ENCODE measurements at places on chromosomes 16 and 17. TPM values are rescaled to one million over a fixed set of nuclear protein-coding genes. Genes with fewer than 3 reads are reported as not detected.

DNA sequence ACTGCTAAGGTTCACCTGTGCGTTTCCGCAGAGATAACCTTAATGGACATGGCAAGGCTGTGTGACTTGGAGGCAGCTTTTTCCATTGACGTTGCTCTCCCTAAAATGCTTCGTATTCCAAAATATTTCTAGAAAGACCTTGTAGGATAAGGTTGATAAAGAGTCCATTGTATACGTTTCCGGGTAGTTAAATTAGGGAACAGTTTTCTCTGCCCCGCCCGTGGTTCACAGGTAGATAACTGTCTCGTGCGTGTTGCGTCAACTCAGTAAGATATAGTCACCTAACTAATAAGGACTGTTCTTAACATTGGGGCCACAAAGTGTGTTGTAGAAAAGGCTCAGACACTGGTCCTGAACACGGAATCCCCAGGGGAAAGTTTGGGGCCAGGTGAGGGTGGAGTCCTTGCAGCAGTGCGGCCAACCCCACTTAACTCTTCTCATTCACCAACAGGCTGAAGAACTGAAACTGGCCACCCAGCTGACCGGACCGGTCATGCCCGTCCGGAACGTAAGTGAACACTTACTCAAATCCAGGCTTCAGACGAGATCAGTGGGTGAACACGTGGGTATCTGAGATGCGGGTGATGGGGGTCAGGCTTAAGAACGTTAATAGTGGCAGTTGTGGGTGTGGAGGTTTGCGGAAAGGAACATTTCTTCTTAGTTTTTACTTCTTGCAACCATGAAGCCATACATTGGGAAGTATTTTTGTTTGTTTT, 1.6 kb downstream of the RPL13 start:
- H3K27ac ChIP-seq = no peak overlapping the region
- peaks cover 26% of the 10 kb centered on the region for H3K4me1 ChIP-seq
- peak overlapping the region; percentile 91 for H3K4me3 ChIP-seq

- no peaks in the 10 kb centered on the region for H3K36me3 ChIP-seq
- H3K27ac ChIP-seq = no peak overlapping the region
Observed at GRCh38 chr16:48499923-48500381, 110.0 kb downstream of the N4BP1 start.

DNA sequence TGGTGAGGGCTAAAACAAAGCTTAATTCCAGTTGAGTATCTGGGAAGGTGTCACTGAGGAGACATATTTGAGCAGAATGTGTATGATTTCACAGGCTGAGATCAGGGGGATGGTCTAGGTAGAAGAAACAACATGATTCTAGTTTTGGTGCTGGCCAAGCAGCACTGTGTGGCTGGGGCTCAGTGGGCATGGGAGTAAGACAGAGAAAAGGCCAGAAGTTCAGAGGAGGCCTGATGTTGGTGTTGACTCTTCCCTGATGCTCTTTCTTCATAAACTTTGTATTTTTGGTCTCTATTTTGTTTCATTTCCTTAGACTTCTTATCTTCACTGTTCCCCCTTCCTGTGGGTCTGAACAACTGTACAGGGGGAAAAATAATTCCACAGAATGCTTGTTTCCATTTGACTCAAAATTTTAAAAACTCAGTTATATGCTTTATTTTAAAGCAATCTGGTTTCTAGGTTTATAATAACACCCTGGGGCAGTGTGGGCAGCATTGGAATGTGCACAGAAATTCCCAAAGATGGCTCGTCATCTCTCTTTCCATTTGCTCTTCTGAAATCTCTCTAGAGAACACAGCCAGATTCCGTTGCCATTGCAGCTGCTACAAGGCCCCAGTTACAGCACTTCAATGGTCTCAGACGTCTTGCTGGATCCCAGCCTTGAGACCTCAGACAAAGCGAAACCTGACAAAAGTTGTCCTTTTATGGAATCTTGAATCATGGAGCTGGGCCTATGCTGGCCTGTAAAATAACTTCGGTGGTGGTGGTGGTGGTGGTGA, 68.3 kb downstream of the SNX11 start:
- H3K4me3 ChIP-seq = no peak overlapping the region

DNA sequence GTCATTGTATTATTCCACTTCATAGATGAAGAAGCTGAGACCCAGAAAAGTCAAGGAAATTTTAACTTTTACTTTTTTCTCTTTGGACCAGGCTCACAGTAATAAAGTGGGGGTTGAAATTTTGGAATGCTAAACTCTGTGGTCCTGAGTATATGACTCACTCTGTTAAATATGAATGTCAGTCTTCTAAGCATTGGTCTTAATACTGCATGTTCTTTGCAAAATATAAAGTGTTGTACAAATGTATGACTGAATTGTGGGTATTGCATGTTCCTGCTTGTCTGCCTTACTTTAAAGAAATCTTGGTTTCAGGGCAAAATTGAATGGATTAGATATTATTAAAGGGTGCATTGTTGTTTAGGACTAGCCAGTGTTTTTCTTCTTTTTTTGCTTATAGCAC, 950.8 kb upstream of the GOT2 start:
- H3K4me3 ChIP-seq = no peak overlapping the region
- H3K27ac ChIP-seq = no peak overlapping the region
- peak; percentile 51 for DNase-seq
- H3K36me3 ChIP-seq = no peaks in the 10 kb centered on the region
- H3K27me3 ChIP-seq = no peaks in the 10 kb centered on the region

GRCh38 chr16:30775131-30775391, 11.9 kb downstream of the ZNF629 start:
- peaks cover 25% of the 10 kb centered on the region for H3K36me3 ChIP-seq
- peak overlapping the region; percentile 64 for H3K4me3 ChIP-seq
- H3K4me1 ChIP-seq = peaks cover 12% of the 10 kb centered on the region

DNA sequence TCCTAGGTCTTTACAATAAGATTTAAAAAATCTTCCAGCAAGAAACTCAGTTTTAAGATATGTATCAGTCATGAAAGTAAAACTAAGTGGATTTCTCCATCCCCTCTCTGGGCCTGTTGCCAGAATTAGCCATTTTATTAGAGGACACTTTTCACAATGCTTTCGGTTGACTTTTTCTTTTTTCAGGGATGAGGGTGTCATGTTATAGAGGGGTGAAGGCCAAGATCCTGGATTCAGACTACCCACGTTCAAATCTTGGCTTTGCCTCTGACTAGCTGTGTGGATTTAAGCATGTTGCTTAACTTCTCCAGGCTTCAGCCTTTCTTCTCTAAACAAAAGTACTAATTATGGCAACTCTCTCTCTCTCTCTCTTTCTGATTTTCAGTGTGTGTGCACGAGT, 111.7 kb upstream of the COX10 start:
- no peaks in the 10 kb centered on the region for H3K27me3 ChIP-seq
- no peak overlapping the region for H3K27ac ChIP-seq
- no peaks in the 10 kb centered on the region for H3K4me1 ChIP-seq
- peak; percentile 3 for DNase-seq
- H3K36me3 ChIP-seq = no peaks in the 10 kb centered on the region
- no peak overlapping the region for H3K4me3 ChIP-seq

MRPL27 gene
- total RNA-seq = 43.4 TPM

DNA sequence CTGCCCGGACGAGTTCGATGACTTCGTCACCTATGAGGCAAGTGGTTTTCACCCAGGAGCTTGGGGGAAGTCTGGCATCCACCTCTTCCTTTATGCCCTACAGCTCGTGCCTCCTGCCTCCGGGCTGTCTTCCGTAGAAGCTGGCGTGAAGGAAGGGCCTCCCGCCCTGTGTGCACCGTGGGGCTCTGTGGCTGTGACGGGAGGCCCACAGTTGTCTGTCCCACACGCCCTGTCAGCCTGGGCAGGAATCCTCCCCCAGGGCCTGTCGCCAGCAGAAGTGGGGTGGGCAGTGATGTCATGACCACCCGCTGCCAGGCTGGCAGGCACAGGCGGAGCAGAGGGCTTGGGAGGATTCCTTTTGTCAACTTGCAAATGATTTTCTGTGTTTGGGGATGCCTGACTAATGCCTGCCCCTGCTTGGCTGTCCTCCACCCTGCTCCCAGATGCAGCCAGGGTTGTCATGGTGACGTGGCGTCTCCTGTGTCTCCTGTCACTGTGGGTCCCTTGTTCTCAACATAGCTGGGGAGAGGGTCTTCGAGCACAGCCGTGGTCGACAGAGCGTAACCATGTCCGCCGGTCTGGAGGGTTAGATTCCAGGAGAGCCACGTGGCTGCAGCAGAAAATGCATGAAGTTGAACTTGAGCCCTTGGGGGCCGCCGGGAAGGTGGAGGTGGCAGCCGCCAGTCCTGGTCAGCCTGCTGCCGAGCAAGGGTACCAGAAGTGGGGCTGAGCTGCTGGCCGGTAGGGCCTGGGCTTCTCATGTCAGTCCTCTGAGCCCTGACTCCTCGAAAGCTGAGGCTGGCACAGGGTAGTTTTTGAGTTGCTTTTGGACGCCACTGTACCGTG, 46.1 kb downstream of the RAB11FIP3 start:
- H3K36me3 ChIP-seq = no peaks in the 10 kb centered on the region
- peak; percentile 66 for DNase-seq
- H3K4me3 ChIP-seq = no peak overlapping the region
- no peaks in the 10 kb centered on the region for H3K27me3 ChIP-seq
- no peaks in the 10 kb centered on the region for H3K4me1 ChIP-seq

GRCh38 chr17:48231995-48232959, 124.7 kb downstream of the SNX11 start:
- no peak for DNase-seq
- H3K4me1 ChIP-seq = no peaks in the 10 kb centered on the region
- H3K27me3 ChIP-seq = peaks cover 17% of the 10 kb centered on the region
- no peak overlapping the region for H3K27ac ChIP-seq

GRCh38 chr16:27795992-27796614, 246.2 kb downstream of the KATNIP start:
- H3K36me3 ChIP-seq = no peaks in the 10 kb centered on the region
- no peaks in the 10 kb centered on the region for H3K4me1 ChIP-seq
- peak; percentile 35 for DNase-seq
- H3K4me3 ChIP-seq = no peak overlapping the region

- no peaks in the 10 kb centered on the region for H3K27me3 ChIP-seq
- no peak overlapping the region for H3K4me3 ChIP-seq
- no peak for DNase-seq
- peaks cover 4% of the 10 kb centered on the region for H3K4me1 ChIP-seq
- no peak overlapping the region for H3K27ac ChIP-seq
Observed at GRCh38 chr17:78026381-78026780, 67.9 kb downstream of the TNRC6C start.

DNA sequence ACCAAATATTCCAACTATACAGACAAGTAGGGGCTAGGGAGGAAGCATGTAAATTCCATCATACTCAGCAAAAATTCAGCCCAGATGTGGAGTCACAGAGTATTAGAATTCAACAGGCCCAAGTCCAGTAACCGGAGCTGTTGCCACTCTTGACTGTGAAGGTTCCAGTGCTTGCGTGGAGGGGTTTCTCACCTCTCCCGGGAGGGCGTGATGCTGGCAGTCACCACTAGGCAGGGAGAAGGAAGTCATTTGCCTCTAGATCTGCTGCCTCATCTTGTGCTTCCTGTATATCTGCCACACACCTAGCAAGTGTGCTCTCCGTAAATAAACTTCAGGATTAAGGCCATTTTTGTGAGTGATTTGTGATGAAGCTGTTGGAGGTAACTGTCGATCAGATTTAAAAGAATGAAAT, 1.0 kb upstream of the CKLF start:
- no peaks in the 10 kb centered on the region for H3K36me3 ChIP-seq
- peak; percentile 24 for DNase-seq
- peaks cover 11% of the 10 kb centered on the region for H3K4me1 ChIP-seq
- no peak overlapping the region for H3K27ac ChIP-seq
- no peak overlapping the region for H3K4me3 ChIP-seq

GRCh38 chr16:10693889-10694288, 841 bp downstream of the TEKT5 start:
- H3K36me3 ChIP-seq = no peaks in the 10 kb centered on the region
- no peak overlapping the region for H3K4me3 ChIP-seq
- H3K4me1 ChIP-seq = no peaks in the 10 kb centered on the region
- no peaks in the 10 kb centered on the region for H3K27me3 ChIP-seq

GRCh38 chr16:51458356-51459140, 307.5 kb upstream of the SALL1 start:
- no peak overlapping the region for H3K4me3 ChIP-seq
- H3K27ac ChIP-seq = no peak overlapping the region
- no peaks in the 10 kb centered on the region for H3K36me3 ChIP-seq
- DNase-seq = peak; percentile 32
- no peaks in the 10 kb centered on the region for H3K4me1 ChIP-seq

GRCh38 chr17:38872027-38872511, 2.2 kb downstream of the LASP1 start:
- no peaks in the 10 kb centered on the region for H3K27me3 ChIP-seq
- peaks cover 12% of the 10 kb centered on the region for H3K36me3 ChIP-seq
- peaks cover 35% of the 10 kb centered on the region for H3K4me1 ChIP-seq
- DNase-seq = no peak
- peak overlapping the region; percentile 73 for H3K27ac ChIP-seq

MCRIP1 gene
- total RNA-seq = 118 TPM

GRCh38 chr16:1991588-1991947, 1.8 kb downstream of the SYNGR3 start:
- peaks cover 21% of the 10 kb centered on the region for H3K27me3 ChIP-seq
- H3K27ac ChIP-seq = no peak overlapping the region
- DNase-seq = no peak
- H3K4me3 ChIP-seq = no peak overlapping the region
- H3K4me1 ChIP-seq = peaks cover 7% of the 10 kb centered on the region
- peaks cover 5% of the 10 kb centered on the region for H3K36me3 ChIP-seq

SRCAP gene
- 14.2 TPM for total RNA-seq

HEATR9 gene
- not detected for total RNA-seq
